ENCODE measurements at places on chromosomes 11 and 22.

DNA sequence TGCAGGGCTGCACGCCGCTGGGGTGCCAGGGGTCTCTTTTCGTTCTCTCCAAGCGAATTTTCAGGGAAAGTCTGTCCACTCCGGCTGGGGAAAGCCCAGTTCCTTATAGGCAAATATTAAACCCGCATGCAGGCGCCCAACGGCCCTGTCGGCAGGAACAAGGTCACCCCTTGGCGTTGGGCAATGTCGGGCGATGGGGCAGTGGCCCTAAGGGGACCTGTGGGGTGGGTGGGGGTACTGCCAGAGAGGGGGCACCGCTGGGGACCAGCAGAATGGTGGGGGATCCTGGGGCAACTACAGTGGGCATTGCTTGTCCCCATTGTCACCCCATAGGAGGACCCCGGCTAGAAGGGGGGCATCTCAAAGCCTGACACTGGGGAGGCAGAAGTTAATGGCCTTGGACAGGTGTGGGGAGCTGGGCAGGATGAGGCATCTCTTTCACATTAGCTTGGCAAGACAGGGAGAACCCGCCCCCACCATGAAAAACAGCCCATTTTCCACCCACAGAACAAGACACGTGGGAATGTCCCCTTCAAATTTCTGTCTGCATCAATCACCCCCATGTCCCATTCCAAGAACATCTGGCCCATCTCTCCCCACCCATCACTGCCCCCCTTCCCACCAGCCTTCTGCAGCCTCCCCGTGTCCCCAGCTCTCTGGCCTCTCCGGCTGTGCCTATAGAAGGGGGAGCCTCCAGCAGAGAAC lies 5.5 kb upstream of the IGF2 start:
- no peak for DNase-seq

DNA sequence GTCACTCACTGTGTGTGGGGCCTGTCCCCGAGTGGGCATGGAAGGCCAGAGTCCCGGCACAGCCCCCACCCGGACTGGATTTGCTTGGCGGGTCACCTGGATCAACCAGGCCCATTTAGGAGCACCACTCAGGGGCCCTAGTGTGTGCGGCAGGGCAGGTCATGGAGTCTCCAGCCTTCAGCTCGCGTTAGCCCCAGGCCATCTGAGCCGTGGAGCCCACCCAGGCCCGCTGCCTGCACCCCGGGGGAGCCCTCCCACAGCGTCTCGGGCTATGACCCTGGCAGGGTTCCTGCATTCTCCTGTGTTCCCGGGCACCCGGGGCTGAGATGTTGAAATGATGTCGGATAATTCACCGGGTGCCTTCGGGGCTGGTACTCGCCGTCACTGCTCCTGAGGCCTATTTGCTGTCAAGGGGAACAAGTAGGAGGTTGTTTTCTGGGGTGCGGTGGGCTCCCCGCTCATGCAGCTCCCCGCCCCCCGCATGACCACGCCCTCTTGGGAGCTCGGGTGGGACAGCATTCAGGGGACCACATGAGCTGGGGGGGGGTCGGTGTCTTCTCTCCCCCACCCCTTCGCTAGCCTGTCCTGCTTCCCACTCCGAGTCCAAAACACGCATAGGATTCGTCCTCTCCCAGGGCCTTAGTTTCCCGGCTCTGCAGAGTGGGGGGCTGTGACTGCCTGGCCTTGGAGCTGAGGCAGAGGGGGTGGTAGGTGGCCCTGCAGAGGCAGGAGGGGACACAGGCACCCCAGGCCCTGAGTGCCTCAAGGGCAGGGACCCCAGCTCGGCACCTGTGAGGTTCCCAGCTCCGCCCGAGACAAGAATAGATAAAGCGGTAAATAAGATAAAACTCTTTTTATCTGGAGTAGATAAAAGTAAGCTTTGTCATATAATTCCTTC lies 77.2 kb downstream of the KCNQ1 start:
- no peak for DNase-seq

GRCh38 chr11:122897606-122898210 lies 15.1 kb downstream of the JHY start:
- DNase-seq: peak; percentile 73

GRCh38 chr11:34585735-34586487 lies 35.0 kb upstream of the EHF start:
- peak; percentile 74 for DNase-seq

DNA sequence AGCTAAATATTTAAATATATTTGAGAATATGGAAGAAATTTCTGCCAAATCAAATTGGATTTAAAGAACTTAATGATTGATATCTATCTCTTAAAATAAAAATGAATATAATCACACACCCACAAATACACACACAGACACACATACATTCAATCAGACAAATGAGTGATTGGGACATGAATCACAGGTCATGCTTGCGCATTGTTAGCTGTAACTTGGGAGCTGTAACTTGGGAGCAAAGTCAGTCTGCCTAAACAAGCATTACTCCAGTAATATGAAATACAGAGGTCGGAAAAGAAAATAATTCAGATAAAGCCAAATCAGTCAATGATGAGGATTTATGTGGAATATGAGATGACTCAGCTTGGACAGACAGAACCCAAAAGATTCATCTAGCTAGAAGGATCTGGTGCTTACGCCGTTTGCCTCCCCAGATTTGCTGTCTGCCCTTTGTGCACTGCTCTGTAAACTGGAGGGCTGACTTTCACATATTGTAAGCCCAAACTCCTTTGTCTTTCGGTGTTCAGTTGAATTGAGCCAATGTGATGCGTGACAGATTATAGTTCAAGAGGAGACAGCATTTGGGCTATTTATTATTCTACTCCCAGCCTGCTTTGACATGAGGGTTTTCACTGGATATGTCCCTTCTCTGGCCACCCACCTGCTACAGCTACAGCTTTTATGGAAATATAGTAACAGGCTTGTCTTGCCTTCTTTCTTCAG lies 1.6 kb downstream of the OR56B1 start:
- DNase-seq: peak; percentile 29

DNA sequence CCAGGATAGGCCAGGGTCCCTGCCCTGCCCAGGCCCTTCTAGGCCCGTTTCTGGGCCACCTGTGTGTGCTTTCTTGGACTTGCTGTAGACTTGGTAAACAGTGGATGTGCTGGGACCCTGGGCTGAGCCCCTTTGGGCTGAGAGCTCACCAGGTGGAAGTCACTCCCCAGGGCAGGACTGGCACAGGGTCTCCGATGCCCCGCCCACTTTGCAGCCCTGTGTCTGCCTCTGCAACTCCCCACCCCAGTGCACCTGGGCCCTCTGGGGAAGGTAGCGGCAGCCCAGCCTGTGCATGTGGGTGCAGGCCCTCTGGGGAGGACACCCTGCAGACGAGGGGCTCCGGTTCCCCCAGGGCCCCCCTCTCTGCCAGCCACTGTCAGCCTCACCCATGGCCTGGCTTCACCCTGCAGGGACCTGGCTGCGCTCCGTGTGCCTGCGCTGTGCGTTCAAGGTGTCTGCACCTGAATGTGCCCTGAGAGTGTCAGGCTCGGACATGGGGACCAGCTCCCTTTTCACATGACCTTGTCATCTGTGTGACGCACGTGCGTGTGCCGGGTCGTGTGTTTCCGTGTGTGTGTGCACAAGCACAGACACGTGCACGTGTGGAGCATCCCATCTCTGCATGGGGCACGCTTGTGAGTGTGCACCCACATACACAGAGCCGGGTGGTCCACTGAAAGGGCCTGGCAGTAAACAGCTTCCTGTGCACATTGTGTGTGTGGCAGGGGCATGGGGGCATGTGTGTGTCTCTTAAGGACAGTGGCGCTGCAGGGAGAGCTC lies 118.5 kb downstream of the KCNQ1OT1 start:
- DNase-seq: no peak

- no peak for DNase-seq
These were observed 74.9 kb downstream of the DYNC2H1 start for GRCh38 chr11:103183981-103184611.

GRCh38 chr11:95306801-95307200 lies 75.8 kb upstream of the SESN3 start:
- DNase-seq: no peak

- no peak for DNase-seq
These were observed 62.0 kb downstream of the CCDC34 start for GRCh38 chr11:27300974-27301373.

DNA sequence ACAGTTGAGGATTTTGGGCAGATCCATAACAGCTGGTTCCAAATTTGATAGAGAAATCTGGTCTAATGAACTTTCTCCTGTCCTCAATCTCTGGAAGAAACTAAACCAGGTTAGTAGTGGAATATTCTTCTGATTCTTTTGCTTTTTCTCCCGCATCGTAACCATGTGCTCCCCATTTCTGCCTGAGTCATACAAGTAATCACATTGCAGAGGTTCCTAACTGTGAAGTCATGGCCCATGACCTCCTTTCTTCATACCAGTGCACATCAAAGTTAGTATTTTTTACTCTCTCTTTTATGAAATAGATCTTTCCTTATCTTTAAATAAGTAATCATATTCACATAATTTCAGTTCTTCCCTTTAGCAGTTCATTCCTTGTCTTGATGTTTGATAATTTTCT lies 249.0 kb downstream of the DYNC2H1 start:
- DNase-seq: peak; percentile 62

DNA sequence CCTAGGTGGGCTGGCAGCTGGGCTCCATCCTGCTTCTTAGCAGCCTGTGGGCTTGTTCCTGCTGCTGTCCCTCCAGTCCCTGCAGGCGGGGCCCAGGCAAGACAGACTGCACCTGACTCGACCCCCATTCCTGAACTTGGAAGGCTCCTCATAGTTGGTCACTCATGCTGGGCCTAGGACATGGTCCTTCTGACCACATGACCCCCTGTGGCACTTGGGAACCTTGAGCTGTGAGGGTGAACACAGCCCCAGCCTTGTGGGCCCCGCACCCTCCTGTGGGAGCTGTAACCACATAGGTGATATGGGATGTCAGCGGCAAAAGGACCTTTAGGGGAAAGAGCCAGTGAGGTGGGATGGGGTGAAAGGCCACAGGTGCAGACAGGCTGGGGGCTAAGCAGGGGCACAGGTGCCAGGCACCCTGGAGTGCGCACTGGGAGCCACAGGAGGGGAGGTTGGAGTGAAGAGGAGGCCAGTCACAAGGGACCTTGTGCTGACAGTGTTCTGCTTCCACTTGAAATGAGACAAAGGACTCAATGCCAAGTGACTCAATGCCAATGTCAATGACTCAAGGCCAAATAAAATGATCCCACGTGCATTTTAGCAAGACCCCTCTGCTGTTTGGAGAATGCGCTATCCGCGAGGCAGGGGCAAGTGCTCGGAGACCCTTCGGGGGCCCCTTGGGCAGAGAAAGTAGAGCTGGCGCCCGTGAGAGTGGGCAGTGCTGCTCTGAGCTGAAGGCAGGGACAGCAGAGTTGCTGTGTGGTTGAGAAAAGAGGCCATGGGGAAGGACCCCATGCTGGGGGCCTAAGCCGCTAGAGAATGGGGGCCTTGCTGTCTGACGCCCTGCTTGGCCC lies 90.7 kb downstream of the MORC2 start:
- no peak for DNase-seq

GRCh38 chr11:16958833-16959232 lies 55.4 kb downstream of the PLEKHA7 start:
- DNase-seq: no peak

GRCh38 chr11:17790453-17790852 lies 55.9 kb downstream of the KCNC1 start:
- peak; percentile 26 for DNase-seq

DNA sequence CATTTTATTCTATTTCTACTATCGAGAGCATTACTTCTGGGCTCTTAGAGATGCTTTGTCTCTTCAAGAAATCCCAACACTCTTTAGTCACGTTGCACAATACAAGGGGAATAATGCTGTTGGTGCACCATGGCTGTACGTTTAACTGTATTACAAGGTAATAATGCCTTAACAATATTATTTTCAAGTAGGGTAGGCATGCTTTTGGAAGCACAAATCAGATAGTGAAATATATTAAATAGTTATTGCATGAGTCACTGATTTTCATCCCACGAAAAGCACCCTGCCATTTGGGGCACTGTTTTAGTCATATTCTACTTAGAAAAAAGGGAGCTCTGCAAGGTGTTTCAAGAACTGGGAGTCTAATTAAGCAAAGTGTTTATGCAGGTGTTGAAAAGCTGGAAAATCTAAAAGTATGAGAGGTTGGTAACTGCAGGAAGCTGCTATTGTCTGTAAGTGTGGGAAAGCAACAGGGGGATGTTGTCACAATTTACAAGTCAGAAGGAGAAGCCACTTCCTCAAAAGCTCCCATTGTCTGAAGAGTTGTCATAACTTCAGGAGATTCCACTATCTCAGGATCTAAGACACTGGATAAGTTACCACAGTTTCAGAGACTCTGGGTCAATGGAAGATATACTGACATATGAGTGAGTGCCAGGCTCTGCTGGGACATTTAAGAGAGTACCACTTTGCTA lies 218.2 kb downstream of the JRKL start:
- DNase-seq: no peak

DNA sequence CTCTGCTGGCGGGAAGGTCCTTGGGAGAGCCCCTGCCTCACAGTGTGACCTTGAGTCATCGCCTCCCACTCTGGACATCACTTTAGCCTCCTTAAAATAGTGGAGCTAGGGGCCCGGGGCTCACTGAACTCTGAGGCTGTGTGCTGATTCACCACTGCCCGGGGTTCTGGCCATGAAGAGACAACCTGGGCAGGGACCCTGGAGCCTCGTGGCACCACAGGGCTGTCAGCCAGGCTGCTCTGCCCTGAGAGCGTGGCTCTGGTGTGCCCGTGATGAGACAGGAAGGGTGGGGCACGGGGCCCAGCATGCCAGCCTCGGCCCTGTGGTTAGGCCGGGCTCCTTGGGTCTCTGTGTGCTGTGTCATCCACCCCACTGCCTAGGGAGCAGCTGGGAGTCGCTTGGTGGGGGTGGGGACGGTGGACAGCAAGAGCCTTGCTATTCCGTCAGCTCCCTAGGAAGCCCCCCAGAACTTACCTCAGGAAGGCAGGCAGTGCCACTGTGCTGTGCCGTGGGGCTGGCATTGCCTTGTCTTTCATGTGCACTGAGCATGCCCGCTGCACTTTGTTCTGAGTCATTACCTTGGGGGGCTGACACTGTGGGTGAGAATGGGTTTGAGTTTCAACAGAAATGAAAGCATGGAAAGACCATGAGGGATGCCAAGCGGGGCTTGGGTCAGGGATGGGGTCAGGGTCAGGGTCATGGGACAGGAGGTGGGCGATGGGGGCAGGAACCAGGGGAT lies 31.7 kb downstream of the TPCN2 start:
- no peak for DNase-seq

- no peak for DNase-seq
These were observed 53.4 kb upstream of the SPATA19 start for GRCh38 chr11:133898770-133899115.

- DNase-seq: no peak
These were observed 17.3 kb upstream of the RASD2 start for GRCh38 chr22:35523167-35523947.

DNA sequence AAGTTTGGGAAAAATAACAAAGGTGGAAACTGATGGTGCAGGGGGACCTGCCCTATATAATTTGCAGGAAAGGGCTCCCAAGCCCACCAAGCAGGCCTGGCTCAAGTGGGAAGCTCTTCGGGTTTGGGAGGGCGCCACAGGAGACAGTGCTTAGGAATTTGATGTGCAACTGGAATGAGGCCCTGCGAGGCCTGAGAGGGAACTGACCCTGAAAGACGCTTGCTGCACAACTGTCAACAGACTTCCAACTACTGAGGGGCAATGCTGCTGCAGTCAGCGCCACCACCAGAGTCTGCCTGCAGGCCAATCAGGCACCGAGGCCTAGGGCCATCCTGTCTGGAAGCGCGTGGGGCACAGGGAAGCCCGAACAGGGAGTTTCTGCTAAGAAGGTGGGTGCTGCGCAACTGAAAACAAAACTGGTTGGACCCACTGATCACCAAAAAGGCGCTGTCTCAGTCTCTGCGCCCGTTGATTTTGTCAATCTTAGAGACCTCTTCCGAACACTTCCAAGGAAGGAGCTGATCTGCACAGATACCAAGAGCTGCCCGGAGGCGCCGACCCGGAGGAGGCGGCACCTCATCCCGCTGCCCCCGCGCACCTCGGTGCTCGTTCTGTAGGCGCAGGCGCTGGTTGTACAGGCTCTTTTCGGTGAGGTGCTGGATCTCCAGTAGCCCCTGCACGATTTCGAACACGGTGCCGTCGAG lies 667 bp downstream of the DGCR6L start:
- DNase-seq: no peak
